ENCODE measurements at places on chromosomes 12 and 14.

GRCh38 chr14:54718046-54718445 lies 151.1 kb downstream of the SAMD4A start:
- no peak for DNase-seq

DNA sequence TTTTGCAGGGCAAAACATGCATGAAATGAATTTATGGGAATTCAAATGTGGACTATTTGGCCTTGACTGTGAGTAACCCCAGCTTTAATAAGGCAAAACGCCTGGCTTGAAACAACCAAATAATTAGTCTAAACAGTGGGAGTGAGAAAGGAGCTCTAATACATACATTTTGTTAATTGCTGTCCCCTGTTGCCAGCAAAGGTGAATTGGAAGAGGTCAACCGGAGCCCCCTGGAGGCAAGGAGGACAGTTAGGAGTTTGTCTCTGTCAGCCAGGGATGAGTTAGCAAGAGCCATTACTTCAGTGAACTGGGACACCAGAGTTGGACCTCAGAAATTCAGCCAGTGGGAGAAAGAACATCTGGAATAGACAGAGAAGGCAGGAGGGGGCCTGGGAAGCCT lies 17.4 kb downstream of the KRT76 start:
- DNase-seq: no peak

GRCh38 chr12:67534046-67534445 lies 114.5 kb upstream of the DYRK2 start:
- DNase-seq: no peak

DNA sequence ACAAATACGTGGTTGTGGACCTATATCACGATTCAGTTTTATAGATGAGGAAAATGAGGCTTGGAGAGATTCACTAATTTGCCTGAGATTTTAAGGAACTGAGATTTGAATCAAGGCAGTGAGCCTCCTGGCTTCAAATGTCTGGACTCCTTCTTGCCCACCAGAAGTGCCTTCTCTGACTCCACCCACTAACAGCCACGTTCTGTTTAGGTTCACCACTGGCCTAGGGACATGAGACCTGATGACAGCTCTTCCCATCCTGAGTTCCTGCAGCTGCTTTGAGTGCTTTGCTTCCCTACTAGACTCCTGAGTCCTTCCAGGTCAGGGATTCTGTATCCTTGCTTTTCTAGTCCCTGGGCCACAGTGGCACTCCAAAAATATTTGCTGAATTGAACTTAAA lies 57.1 kb downstream of the PLBD1 start:
- DNase-seq: no peak

- DNase-seq: no peak
Measured at GRCh38 chr12:107759410-107759809, 1.5 kb downstream of the PRDM4 start.

DNA sequence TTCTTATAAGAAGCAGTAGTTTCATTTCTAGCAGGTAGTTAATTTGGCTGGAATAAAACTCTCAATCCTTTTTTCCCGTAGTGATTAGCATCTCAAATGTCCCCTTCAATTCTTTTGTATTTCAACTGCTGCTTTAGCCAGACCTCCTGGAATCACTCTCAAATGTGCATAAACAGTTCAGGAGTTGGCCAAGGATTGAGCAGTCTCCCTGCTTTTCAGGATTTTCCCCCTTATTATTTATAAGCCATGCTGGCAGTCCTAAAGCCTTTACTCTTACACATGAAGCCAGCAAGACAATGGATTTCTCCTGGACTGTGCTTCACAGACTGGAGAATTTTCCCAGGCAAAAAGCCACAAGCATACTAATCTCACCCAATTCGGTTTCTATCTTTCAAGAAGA lies 950.1 kb downstream of the VRK1 start:
- no peak for DNase-seq

DNA sequence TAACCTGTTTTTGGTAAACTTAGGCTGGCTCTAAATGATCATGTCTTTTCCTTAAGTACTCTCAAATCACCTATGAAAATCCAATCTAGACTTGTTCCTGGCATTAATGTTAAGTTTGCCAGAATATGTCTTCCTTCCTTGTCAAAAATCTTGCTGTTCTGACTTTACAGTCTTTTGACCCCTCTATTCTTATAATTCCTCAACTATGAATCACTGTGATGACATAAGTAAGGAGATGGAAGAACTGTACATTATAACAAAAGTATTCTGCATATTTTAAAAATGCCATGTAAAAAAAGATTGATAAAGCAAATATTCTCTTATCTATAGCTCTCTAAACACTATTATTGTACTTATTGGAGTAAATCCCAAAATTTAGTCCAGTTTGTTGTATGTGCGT lies 51.4 kb upstream of the BAZ1A start:
- no peak for DNase-seq

DNA sequence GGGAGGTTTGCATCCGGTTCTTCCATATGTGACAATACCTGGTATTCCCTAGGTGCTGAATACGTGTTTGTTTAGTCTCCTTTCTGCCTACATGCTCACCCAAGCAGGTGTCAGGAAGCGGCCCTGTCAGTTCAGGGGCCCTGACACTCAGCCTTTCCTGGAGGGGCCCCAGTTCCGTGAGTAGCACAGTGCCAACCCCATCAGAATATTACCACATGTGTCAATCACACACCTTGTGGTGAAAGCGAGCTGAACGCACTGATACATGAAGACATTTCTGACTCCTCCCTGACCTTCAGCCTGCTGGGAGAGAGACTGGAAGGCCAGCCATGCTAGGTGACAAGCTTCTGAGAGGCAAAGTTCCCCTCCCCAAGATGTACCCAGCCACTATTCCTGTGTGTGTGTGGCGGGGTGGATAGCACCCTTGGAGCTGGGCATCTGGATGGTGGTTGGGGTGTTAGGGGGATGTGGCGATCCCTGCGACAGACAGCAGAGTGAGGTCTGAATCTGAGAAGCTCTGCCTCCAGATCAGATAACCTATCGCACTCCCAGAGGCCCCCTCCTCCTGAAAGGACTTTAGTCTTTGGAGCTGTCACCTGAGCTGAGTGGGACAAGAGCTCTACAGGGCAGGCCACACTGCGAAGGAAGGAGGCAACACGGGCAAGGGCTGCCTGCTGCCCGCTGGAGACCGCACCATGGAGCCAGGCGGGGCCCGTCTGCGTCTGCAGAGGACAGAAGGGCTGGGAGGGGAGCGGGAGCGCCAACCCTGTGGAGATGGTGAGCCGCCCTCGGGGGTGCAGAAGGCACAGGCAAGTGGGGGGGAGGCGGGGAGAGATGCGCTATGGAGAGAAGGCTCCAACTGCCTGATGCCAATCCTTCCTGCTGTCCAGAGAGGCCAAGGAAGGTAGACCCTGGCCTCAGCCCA lies at the start of gene SOAT2:
Gene SOAT2 (plus strand): TSS at position 604 of the 925 bp plus-strand sequence. CDS start 92 bp downstream, at position 696.
- no peak for DNase-seq

GRCh38 chr14:49619730-49620129 lies 696 bp downstream of the RPL36AL start:
- no peak for DNase-seq

DNA sequence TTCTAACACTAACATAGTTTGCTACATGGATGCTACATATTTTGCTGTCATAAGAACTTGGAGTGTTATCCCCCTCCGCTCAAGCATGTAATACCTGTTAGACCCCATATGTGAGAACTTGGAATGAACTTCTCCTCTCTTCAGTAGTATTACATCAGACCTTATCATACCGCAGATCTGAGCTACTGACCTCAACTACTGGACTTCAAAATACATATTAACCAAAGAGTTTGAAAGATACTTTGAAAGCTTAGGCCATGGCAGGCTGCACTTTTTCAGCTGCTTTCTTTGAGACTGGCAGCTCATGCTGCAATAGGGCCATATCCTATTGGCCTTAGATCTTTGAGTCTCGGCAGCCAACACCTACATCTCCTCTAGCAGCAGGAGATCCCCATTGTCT lies 74.8 kb downstream of the EEA1 start:
- no peak for DNase-seq

DNA sequence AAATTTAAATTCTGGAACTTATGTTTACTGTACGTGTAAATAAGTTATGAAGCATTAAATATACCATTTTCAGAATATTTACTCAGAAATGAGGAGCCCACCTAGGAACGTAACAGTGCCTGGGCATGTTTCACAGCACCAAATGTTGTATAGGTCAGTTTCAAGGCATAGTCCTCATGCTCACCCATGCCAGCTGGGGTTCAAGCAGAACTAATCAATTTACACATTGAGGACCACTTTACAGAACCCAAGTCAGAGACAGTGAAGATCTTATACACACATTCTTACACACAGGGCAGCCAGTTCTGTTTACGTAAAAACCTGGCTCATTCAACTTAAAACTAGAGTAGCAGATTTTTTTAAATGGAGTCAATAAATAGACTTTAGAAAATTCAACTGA lies 2.0 kb downstream of the KICS2 start:
- no peak for DNase-seq

DNA sequence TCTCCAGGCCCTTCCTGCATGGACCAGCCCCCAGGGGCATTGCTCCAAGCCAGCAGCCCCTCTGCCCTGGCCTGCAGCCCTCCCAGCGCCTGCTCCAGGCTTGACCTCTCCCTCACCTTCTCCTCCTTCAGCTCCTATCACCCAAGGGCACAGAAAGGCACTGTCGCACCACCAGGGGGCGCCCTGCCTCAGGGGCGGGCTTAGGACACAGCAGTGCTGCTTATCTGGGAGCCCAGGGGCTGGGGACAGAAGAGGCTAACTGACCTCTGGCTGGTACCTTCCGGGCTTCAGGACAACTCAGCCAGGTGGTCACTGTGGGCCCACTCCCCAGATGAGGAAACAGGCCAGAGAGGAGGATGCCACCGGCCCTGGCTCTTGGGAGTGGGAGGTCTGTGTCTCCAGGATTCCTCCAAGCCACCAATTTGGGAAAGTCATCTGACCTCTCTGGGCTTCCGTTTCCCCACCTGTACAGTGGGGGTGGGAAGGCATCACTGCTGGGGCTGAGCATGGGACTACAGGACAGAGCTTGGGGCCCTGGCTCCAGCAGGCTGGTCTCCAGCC lies 25.3 kb upstream of the GPR132 start:
- DNase-seq: peak; percentile 47

DNA sequence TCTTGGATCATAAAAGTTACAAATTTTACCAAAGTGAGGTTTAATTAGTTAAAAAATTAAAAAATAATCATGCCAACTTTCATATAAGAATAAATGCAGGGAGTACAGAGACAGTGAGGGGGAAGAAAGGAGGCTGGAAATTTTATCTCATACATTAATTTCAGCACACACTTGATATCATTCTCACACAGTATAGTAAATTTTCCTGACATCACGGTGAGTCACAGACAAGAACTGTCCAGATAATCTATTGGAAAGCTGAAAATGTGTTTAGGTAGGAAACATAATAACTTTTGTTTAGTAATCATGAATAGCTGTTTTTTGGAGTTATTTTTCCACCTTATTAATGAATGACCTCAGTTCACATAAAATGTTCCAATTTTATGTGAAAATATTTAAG lies 1204.8 kb downstream of the GALC start:
- DNase-seq: no peak

- peak; percentile 52 for DNase-seq
Measured at GRCh38 chr14:33938131-33938949, 12.5 kb downstream of the EGLN3 start.

GRCh38 chr12:105799103-105799502 lies 339.7 kb downstream of the NUAK1 start:
- DNase-seq: no peak

- DNase-seq: no peak
Measured at GRCh38 chr12:71134405-71134804, 23.4 kb downstream of the TSPAN8 start.

DNA sequence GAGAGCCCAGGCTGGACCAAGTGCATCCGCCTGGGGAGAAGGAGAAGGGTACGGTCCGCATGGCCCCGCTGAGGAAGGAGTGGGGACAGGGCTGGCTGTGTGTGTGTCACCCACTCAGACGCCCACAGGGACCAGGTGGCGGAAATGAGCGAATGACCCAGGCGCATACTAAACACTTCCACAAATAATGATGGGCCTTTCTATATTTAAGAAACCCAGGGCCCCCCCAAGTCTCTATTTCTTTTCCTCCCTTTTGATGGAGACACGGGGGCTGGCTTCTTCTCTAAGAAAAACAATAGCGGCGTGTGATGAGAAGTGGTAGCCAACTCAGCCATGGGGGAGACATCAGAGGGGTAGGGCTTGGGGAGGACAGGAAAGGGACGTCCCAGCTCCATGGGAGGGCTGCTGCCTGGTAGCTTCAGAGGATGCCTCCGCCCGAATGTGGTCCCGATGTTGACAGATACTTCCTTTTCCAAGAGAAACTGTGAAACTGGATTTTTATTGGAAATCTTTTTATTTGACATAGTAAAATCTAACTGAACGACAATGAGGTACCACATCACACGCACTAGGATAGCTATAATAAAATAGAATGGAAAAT lies 6.3 kb upstream of the MAP1LC3B2 start:
- DNase-seq: no peak

- DNase-seq: no peak
Measured at GRCh38 chr14:77549451-77549850, 50.8 kb upstream of the ISM2 start.

GRCh38 chr12:53585448-53586125 lies 40.6 kb downstream of the ATF7 start:
- DNase-seq: no peak
